Regular cardiac myocyte (primary cell): ENCODE measurements at places on chromosomes 7 and 10. TPM values are rescaled to one million over a fixed set of nuclear protein-coding genes. Genes with fewer than 3 reads are reported as not detected.

The PRF1 gene
- not detected in 2 replicates for total RNA-seq

The TMEM236 gene
- under 0.01 TPM in 2 replicates for total RNA-seq

The AS3MT gene
- total RNA-seq: 7.3 and 7.5 TPM in 2 replicates

The ZNF488 gene
- 0.19 TPM in 1 of 2 replicates, not detected in the other for total RNA-seq

The FKBP9 gene
- total RNA-seq: 179 and 345 TPM in 2 replicates

The CTAGE4 gene
- 0.19 and 0.28 TPM in 2 replicates for total RNA-seq

The SCART1 gene
- total RNA-seq: 0.77 and 1.1 TPM in 2 replicates

The KCNK18 gene
- total RNA-seq: not detected in 2 replicates

The LRRC4 gene
- 0.19 TPM in 1 of 2 replicates, not detected in the other for total RNA-seq

The TSPAN12 gene
- total RNA-seq: 4.2 and 5.9 TPM in 2 replicates

The GNAT3 gene
- total RNA-seq: 0.28 and 0.58 TPM in 2 replicates

The CYCS gene
- 28.2 and 62.1 TPM in 2 replicates for total RNA-seq

The TWIST1 gene
- 33.5 and 39.5 TPM in 2 replicates for total RNA-seq

The VAX1 gene
- total RNA-seq: not detected in 2 replicates

The HACD1 gene
- 23.7 and 30.5 TPM in 2 replicates for total RNA-seq

The TLL2 gene
- 0.19 and 0.28 TPM in 2 replicates for total RNA-seq

The TMEM176B gene
- not detected in 2 replicates for total RNA-seq
